ENCODE measurements at places on chromosomes 11 and 22. TPM values are rescaled to one million over a fixed set of nuclear protein-coding genes. Genes with fewer than 3 reads are reported as not detected.

OR4D5 gene
- total RNA-seq = not detected

OR52I2 gene
- not detected for total RNA-seq

DNA sequence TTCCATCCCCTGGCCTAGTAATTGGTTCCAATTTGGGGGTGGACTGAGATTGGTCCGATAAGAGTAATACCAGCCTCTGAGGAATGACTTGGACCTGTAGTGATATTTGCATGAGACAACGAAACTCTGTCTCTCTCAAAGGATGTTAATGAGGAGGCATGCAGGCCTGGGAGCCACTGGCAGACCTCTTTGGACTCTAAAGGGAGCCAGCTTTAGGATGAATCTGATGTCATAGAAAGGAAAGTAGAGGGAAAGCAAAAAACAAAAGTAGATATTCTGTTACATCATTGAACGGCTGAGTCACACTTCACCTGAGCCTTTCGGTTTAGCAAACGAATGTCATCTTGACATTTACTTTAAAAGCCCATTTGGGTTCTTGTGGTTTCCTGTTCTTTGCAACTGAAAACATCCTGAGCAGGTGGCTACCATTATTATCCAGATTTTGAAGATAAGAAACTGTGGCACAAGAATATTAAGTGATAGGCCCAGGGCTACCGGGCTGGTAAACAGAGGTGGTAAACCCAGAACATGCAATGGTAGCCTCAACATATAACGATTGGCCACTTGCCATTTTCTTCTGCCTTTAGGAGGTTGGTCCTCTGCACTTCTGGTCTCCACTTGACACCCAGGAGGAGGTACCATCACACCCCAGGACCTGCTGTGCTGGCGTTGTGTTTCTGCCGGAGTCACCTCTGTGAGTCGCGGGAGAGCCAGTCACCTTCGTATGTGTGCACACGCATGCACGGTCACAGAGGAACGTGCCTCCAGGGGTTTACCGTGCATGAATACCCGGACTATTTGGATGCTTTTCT lies 42.7 kb downstream of the RTL6 start:
- no peak for DNase-seq

DNA sequence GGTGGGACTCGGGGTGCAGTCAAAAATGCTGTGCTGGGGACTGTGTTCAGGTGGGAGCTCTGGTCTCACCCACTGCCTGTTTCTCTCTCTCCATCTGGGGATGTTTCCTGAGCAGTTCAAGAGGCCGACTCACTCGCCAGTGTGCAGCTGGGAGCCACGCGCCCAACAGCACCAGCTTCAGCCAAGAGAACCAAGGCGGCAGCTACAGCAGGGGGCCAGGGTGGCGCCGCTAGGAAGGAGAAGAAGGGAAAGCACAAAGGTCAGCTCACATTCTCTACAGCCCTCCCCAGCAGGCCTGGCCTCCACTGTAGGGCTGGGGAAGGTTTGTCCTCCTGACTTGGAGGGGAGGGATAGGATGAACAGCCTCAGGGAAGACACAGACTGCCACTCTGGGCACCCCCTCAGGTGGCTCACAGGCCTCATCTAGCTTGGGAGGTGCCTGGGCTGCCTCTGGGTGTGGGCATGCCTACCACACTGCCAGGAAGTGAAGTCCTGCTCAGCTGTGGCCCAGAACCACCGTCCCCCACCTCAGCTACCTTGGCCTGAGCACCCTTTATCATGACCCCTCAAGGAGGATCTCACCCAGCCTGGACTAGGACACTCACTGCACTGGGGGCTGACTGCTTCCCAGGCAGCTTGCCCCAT lies 13.0 kb downstream of the TUB start:
- DNase-seq = no peak

DNA sequence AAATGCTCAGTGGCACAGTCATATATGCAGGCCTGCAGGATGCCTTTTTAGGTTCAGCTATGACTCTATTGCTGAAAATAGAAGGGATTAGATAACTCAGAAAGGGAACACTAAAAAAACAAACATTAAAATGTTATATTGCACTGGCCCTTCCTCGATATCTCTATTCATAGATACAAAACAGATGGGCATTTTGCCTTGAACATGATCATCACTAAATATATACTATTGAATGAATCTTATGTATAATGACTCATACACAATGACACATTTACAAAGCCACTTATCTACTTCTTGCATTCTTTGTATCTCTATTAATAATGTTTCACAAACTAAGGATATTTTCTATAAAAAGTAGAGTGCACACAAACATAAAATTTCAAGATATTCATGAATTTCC lies 2352.8 kb upstream of the RAG2 start:
- DNase-seq = no peak

- DNase-seq = no peak
Observed at GRCh38 chr22:30871391-30872284, 96.9 kb downstream of the MORC2 start.

- DNase-seq = no peak
Observed at GRCh38 chr11:28245131-28245530, 136.9 kb downstream of the METTL15 start.

- no peak for DNase-seq
Observed at GRCh38 chr11:130435671-130436070, 7.3 kb upstream of the ADAMTS8 start.
